ENCODE measurements at places on chromosomes 13 and 19. TPM values are rescaled to one million over a fixed set of nuclear protein-coding genes. Genes with fewer than 3 reads are reported as not detected.

GRCh38 chr19:45766296-45766868 lies 2.7 kb downstream of the SIX5 start:
- H3K36me3 ChIP-seq: no peaks in the 10 kb centered on the region
- no peak for DNase-seq
- peaks cover 37% of the 10 kb centered on the region for H3K4me1 ChIP-seq
- peak overlapping the region; percentile 97 for H3K27ac ChIP-seq

GRCh38 chr13:76029088-76029487 lies 393.0 kb downstream of the LMO7 start:
- DNase-seq: no peak
- H3K27ac ChIP-seq: no peak overlapping the region
- no peak overlapping the region for H3K4me3 ChIP-seq

The OR10H1 gene
- not detected for total RNA-seq

The ZNF837 gene
- 5.0 TPM for total RNA-seq

GRCh38 chr13:46679369-46680120 lies 117.4 kb downstream of the ESD start:
- H3K27ac ChIP-seq: peak overlapping the region; percentile 68
- DNase-seq: peak; percentile 33
- no peaks in the 10 kb centered on the region for H3K36me3 ChIP-seq
- no peak overlapping the region for H3K4me3 ChIP-seq
- H3K27me3 ChIP-seq: no peaks in the 10 kb centered on the region

The FGF22 gene
- total RNA-seq: 0.20 TPM

DNA sequence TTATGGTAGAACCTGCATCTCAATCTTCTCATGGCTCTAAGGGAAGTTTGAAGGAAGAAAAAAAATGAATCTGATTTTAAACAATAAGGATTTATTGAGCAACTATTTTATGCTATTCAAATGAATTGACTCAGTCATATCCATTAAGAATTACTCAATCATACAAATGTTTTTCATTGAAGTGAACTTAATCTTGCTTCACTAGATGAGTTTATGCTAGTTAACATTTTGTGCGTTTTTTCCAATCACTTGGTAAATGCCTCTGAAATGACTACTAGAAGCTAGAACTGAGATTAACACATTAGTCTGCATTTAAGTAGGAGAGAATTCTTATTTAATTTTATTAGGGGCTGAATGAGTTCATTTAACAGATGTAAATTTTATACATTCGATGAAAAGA lies 25.2 kb downstream of the RXFP2 start:
- H3K27me3 ChIP-seq: peaks cover 5% of the 10 kb centered on the region
- no peak overlapping the region for H3K4me3 ChIP-seq
- H3K36me3 ChIP-seq: no peaks in the 10 kb centered on the region
- no peaks in the 10 kb centered on the region for H3K4me1 ChIP-seq
- no peak overlapping the region for H3K27ac ChIP-seq

The EBI3 gene
- total RNA-seq: 5.9 TPM

The CASP14 gene
- total RNA-seq: not detected

Measured in hepatocyte (in vitro differentiated cells).